ENCODE measurements at places on chromosomes 13 and 19. TPM values are rescaled to one million over a fixed set of nuclear protein-coding genes. Genes with fewer than 3 reads are reported as not detected.

C19orf81 gene
- total RNA-seq = not detected

N4BP2L2 gene
- total RNA-seq = 41.9 TPM

WDR87 gene
- total RNA-seq = not detected

ZNF835 gene
- 1.2 TPM for total RNA-seq

ZFP28 gene
- total RNA-seq = 4.6 TPM

PGPEP1 gene
- 14.5 TPM for total RNA-seq

PLIN4 gene
- total RNA-seq = 12.7 TPM

ITGBL1 gene
- total RNA-seq = 22.6 TPM

ARHGAP45 gene
- total RNA-seq = 0.39 TPM

HOMER3 gene
- total RNA-seq = 63.7 TPM

ZNF793 gene
- total RNA-seq = 1.1 TPM

PLVAP gene
- total RNA-seq = 0.31 TPM

GAMT gene
- total RNA-seq = 45.7 TPM

KASH5 gene
- total RNA-seq = not detected
